ENCODE measurements at places on chromosomes 4 and X.

DNA sequence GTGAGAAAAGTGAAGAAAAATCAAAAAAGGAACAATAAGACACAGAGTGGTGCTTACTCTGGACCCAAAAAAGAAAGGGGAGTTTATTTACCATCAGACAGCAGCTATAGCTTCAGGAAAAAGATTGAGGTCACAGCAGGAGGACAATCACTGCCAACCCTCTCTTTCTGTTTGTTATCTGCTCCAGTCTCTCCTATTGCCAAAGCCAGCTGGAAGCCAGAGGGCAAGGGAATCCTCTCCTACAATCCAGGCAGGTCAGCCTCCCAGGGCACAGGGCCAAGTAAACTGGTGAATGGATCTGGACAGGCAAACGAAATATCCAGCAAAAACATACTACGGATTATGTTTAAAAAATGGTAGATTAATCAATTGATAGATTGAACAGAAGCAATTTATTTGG is 306.9 kb upstream of the SLIT2 start:
- no peak for DNase-seq

DNA sequence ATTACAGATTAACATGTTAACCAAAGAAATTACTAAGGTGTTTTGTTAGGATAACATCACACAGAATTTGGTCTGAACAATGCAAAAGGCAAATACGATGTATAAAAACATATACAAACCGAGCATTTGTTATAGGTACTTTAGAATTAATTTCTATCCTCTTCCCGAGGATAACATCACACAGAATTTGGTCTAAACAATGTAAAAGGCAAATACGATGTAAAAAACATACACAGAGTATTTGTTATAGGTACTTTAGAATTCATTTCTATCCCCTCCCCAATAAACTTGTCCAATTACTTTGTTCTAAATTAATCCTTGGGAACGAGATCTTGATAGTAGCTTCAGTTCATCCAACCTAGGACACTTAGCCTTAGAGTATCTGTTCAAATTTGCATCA is 7.6 kb downstream of the HNRNPDL start:
- DNase-seq: no peak

- no peak for DNase-seq
Observed at GRCh38 chr4:126705266-126705665, 927.5 kb upstream of the INTU start.

DNA sequence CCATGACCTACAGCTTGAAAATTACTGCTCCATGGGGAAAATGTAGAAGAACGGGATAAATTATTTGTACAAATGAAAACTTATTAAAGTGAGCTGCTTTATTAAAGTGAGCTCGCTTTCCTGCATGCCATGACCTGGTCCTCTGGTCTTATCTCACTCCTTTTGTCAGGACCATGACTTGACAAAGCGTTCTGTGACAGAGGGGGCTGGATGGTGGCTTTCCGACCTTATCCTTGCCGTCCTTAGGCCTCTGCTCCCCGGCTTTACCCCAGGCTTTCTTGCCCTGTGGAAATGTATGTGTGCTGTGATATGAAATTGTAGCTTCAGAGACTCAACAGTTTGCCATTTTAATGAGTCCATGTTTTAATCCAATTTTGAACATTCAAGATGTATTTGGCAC is 44.0 kb upstream of the FBXW7 start:
- DNase-seq: no peak

DNA sequence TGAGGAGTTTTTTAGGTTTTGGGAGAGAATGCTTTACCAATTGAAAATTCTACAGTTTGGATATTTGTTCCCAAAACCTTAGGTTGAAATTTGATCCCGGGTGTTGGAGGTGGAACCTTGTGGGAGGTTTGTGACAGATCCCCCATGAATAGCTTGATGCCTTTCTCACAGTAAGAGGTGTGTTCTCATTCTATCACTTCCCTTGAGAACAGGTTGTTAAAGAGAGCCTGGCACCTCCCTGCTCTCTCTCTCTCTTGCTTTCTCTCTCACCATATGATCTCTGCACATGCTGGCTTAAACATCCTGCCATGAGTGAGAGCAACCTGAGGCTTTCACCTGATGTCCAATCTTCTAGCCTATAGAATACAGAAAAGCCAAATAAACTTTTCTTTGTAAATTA is 1475.5 kb upstream of the AGA start:
- no peak for DNase-seq

GRCh38 chr4:2931512-2932301 is 31.5 kb downstream of the NOP14 start:
- peak; percentile 68 for DNase-seq
